ENCODE measurements at places on chromosomes 11 and 22.

DNA sequence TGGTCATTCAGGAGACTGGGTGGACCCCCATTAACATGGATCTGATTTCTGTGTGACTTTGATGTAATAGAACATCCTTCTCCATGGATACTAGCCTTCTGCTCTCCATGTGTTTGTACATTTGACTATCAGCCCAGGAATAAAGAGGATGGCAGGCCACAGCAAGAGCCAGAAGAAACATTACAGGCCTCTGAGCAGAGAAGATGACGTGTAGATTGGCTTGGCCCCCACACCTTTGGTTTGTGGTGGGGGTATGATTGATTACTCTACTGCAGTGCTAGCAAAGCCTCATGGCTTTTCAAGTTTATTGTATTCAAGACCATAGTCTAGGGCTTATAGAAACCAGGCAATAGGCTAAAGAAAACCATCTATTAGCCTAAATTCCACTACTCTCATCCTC lies 77.0 kb downstream of the GRAMD1B start:
- no peak for DNase-seq

DNA sequence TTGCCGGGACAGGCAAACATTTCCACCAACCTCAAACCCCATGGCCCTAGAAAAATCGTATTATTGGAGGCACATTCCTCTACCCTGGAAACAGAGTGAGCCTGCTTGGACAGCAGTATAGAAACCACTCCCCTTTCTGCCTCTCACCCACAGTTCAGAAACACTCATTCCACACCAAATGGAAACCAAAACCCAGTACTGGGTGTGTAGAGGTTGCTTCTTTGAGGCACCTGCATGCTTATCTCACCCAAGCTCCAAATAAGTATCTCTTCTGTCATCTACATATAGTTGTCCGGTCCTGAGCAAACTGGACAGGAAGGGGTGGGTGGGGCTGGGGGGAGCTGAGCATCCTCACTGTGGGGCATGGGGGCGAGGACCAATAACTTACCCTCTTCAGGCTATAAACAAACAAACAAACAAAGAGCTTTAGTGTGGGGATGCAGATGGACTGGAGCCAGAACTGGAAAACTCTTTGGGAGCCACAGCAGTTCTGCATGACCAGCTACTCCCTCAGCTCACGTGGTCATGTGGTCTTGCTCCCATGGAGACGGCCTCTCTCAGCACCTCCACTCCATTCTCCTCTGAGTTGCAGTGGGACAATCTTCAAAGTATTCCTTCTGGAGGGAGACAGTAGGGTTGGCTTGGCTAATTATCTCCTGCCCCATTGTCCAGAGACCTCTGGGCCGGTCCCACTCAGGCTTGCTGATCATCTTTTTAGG lies 1.0 kb upstream of the PLAAT2 start:
- peak; percentile 14 for DNase-seq

- DNase-seq = no peak
Observed at GRCh38 chr11:13229711-13230318, 47.8 kb upstream of the BMAL1 start.

- no peak for DNase-seq
Observed at GRCh38 chr11:64119700-64120099, 46.2 kb downstream of the MACROD1 start.

DNA sequence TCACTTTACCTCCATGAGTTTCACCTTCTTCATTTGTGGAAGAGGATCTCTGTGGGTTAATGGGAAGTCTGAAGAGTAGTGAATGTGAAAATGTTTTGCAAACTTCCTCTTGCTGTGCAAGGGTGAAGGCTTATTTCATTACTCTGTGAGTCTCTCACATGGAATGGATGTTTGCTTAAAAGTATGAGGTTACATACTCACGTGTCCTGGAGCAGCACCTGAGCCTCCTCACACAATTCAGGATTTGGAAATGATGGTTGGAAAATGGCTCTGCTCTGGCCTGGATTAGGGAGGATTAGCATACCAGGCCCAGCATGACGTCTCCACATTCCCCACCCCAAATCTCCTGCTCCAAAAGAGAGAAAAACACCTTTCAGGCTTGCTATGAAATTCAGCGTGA lies 4.8 kb downstream of the GRAMD1B start:
- no peak for DNase-seq

- DNase-seq = no peak
Observed at GRCh38 chr11:126090452-126090851, 27.8 kb upstream of the CDON start.

- peak; percentile 20 for DNase-seq
Observed at GRCh38 chr22:45398214-45398613, 15.2 kb downstream of the SMC1B start.

DNA sequence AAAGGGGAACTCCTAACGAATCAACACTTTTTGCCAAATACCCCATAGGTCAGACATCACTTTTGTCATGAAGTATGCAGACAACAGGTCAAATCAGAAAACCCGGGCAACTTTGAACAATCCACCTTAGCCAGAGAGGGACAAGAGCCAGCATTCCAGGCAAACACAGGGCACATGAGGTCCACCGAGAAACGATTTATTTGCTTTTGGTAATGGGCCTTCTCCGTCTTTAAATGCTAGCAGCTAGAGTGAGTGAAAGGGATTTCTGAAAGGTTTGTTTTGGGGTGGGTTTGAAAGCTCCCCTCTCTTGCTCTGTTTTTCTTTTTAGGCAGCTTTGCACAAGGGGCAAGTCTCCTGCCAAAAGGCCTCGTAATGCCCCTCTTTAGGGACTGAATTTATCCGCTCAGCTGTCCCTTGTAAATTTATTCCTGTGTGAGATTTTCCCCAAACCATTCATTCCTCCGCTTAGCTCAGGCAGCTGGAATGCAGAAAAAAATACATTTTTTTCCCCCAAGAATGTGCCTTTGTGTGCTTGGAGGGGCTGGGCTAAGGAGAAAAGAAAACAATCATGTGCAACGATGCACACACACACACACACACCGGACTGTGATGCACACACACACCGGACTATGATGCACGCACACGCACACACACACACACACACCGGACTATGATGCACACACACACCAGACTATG lies 196.9 kb downstream of the SNX19 start:
- no peak for DNase-seq

GRCh38 chr11:66360406-66361073 lies 11.0 kb downstream of the SLC29A2 start:
- no peak for DNase-seq

- DNase-seq = no peak
Observed at GRCh38 chr11:47510209-47510608, 42.7 kb downstream of the CELF1 start.

DNA sequence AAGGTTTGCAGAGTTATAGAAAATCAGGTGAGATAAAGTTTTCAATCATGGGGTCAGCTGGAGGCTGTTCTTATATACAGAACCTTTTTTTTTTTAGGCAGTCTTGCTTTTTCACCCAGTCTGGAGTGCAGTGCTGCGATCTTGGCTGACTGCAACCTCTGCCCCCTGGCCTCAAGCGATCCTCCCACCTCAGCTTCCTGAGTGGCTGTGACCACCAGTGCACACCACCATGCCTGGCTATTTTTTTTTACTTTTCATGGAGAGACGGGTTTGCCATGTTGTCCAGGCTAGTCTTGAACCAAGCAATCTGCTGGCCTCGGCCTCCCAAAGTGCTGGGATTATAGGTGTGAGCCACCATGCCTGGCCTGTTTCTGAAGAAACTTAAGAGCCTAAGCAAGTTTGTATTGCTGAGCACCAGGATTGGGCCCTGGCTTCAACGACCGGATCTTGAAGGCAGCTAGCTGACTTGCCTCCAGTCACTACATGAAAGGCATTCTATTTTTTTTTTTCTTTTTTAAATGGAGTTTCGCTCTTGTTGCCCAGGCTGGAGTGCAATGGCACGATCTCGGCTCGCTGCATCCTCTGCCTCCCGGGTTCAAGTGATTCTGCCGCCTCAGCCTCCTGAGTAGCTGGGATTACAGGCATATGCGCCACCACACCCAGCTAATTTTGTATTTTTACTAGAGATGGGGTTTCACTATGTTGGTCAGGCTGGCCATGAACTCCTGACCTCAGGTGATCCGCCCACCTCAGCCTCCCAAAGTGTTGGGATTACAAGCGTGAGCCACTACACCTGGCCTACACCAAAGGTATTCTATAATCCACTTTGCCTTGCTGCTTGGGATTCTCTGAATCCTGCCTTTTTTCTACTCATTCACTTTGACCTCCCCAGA lies 7.6 kb downstream of the XBP1 start:
- DNase-seq = no peak

- DNase-seq = no peak
Observed at GRCh38 chr11:76621466-76621865, 49.1 kb downstream of the LRRC32 start.

- DNase-seq = no peak
Observed at GRCh38 chr11:8488395-8488794, 105.6 kb downstream of the STK33 start.

DNA sequence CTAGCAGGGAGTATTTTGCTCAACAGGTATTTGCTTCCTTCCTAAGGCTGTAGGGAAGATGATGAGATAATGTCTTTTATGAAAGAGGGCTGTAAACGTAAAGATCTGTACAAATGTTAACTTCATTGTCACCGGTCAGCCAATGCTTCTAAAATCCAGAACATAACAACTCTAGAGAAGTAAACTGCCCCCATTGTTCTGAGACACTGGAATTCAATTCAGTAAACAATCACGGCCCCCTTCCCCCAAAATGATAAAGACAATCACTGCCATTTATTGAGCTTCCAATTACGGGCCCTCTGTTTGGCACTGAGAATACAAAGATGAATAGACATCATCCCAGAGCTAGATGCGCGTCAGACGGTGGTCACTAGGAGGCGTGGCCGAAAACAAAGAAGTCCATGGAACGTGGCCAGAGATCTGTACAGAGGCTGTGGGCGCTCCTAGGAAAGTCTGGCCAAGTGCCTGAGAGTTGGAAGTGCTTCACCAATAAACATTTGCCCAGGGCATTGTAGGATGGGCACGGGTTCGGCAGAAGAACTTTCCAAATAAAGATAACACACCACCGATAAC lies 576 bp downstream of the TMEM258 start:
- peak; percentile 76 for DNase-seq

DNA sequence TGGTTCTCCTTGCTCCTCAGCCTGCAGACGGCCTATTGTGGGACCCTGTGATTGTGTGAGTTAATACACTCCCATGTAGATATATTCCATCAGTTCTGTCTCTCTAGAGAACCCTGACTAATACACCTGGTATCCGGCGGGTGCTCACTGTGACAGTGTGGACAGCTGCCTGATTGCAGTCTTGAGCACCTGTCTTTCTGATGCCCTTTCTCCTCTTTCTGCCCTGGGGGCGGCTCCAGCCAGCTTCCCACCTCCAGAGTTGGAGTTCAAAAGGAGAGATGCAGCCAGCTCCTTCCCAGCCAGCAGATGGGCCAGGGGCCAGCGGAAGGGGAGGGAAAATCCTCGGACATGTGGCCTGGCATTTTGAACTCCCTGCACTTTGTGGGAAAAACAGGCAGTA lies 15.0 kb downstream of the SMIM38 start:
- no peak for DNase-seq

DNA sequence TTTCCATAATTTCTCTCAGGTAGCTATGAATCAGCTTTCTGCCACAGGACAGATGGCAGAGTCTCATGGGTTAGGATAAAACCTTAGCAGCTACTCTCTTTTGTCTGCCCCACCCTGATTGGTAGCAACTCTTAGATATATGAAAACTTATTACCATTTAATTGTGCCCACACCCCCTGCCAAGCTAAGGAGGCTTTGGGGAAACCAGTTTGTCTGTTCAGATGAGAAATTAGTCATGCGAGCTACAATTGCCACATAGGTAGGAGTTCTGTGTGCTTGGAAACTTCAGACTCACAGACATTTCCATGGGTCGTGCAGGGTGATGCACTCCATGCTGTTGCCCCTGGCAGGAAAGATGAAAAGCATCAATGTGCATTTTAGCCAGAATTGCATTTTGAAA lies 39.9 kb downstream of the CD44 start:
- DNase-seq = no peak

DNA sequence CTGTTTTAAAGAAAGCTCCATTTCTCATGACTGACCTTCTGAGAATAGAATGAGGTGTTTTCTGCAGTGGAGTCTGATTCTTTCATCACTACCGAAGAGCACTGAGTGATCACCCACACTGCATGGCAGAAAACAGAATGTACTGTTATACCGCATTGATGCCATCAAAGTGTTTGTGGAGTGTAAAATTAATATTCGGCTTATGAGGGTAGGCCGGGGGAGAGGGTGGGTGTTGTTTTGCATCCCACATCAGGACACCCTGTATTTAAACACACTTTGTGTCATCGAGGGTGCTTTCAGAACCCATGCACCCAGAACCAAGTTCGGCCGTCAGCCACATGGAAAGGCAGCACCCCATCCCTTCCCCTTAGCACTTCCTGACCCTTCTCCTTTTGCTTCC lies 41.3 kb upstream of the ETS1 start:
- DNase-seq = no peak

- DNase-seq = no peak
Observed at GRCh38 chr22:35197071-35197470, 60.2 kb upstream of the HMGXB4 start.

- DNase-seq = no peak
Observed at GRCh38 chr11:110518809-110519514, 89.2 kb downstream of the FDX1 start.

- DNase-seq = peak; percentile 70
Observed at GRCh38 chr11:120546312-120547205, 35.0 kb downstream of the GRIK4 start.

- no peak for DNase-seq
Observed at GRCh38 chr22:22064580-22064979, 82.0 kb upstream of the TOP3B start.

GRCh38 chr22:23509571-23510302 lies 70.4 kb downstream of the IGLL1 start:
- peak; percentile 65 for DNase-seq

- no peak for DNase-seq
Observed at GRCh38 chr11:90589735-90590134, 366.9 kb upstream of the CHORDC1 start.

DNA sequence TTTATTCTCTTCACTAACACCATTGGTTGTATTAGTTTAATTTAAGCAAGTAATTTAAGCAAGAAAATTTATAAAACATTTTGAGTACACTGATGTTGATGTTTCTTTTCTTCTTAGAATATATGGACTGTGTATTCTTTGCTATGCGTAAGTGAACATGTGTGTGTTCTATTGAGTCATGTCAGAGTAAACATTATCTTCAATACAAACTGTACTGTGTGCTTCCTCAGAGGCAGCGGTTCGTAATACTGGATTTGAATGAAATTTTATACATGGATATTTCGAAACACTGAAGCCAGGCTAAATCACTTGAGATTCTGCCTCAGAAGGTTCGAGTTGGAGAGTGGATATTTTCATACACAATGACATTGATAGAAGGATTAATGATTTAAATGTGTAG lies 452.6 kb downstream of the LUZP2 start:
- no peak for DNase-seq

DNA sequence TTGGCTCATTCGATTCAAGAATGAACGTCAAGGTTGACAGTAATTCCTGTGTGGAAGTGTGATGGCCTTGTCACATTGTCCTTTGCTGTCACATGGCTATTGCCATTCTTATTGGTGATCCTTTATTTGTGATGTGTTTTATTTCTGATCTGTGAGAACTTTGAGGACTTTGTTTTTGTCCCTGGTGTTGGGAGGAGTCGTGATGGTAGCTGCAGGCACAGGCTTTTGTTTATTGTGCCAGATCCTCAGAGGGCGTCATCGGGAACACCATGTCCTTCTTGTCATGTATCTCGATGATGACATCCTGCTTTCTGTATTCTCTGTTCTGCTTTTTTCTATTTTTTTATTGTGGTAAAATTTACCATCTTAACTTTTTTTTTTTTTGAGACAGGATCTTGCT lies 5.6 kb downstream of the PICK1 start:
- DNase-seq = no peak

- peak; percentile 16 for DNase-seq
Observed at GRCh38 chr11:17014321-17014832, at the start of gene PLEKHA7. PLEKHA7 (minus strand) TSS chr11:17014414; CDS start chr11:17014401, 13 bp downstream.

GRCh38 chr11:35134403-35135148 lies 4.4 kb upstream of the CD44 start:
- DNase-seq = no peak

All from BE2C (cell line).